CD4-positive, alpha-beta T cell treated with Interleukin-4 for 4 hours (primary cell): ENCODE measurements at places on chromosomes 6 and 20.

DNA sequence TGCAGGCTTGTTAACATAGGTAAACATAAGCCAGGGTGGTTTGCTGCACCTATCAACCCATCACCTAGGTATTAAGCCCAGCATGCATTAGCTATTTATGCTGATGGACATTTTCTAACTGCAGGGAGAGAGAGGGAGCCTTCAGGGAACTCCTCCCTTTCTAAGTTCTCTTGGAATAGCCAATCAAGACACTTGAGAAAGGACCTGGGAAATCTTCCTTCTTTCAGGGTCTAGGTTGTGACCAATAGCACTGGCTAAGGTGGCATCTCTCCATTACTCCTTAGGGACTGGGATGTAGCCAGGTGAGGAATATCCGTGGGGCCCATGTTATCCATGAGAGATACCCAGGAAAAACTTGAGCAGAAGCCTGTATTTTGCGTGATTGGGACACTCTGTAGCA is 849.6 kb upstream of the MAP3K7 start:
- DNase-seq: no peak

DNA sequence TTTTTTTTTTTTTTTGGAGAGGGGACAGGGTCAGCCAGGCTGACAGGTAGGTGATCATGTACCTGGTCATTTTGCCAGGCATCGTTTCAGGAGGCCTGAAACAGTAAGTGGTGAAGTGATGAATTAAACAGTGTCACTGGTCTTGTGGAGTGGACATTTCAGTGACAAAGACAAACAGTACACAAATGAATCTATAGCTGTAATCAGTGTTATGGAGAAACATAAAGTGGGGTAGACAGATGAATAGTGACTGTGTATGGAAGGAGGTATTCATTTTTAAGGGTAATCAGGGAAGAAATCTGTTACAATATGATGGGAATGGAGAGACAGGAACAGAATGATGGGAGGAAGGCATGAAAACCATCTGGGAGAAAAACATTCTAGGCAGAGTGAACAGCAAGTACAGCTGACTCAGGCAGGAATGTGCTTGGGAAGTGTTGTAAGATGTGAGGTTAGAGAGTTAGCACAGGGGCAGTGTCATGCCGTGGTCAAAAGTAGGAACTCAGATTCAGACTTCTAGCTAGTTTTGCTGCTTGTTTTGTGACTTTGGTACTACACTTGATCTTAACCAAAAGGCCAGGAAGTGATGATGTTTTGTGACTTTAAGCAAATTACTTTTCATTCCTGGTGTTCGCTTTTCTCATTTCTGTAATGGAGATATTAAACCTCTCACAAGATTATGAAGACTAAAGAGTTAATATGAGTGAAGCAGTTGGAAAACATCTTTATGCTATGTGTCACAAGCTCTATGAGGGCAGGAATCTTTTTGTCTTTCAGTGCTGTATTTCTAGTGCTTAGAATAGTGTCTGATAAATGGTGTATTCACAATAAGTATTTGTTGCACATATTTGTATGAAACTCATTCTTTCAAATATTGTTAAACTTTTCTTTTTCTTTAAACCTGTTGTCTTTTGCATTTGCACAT is 43.4 kb downstream of the QKI start:
- DNase-seq: peak; percentile 16

- no peak for DNase-seq
Observed at GRCh38 chr6:78502386-78502887, 364.9 kb upstream of the IRAK1BP1 start.

DNA sequence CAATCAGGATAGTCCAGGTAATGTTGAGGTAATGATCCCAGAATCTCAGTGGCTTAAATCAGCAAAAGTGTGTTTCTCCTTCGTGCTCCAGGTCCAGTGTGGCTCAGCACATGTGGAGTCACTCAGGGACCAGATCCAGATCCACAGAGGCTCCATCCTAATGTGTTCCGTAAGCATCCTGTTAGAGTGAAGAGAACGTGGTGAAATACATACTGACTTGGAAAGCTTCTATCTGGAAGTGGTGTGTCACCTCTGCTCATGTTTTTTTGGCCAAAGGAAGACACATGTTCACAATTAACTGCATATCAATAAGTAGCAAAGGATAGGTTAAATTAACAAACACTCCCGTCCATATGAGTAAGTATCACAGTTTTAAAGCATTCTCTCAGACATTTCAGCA is 26.8 kb upstream of the PREP start:
- no peak for DNase-seq

DNA sequence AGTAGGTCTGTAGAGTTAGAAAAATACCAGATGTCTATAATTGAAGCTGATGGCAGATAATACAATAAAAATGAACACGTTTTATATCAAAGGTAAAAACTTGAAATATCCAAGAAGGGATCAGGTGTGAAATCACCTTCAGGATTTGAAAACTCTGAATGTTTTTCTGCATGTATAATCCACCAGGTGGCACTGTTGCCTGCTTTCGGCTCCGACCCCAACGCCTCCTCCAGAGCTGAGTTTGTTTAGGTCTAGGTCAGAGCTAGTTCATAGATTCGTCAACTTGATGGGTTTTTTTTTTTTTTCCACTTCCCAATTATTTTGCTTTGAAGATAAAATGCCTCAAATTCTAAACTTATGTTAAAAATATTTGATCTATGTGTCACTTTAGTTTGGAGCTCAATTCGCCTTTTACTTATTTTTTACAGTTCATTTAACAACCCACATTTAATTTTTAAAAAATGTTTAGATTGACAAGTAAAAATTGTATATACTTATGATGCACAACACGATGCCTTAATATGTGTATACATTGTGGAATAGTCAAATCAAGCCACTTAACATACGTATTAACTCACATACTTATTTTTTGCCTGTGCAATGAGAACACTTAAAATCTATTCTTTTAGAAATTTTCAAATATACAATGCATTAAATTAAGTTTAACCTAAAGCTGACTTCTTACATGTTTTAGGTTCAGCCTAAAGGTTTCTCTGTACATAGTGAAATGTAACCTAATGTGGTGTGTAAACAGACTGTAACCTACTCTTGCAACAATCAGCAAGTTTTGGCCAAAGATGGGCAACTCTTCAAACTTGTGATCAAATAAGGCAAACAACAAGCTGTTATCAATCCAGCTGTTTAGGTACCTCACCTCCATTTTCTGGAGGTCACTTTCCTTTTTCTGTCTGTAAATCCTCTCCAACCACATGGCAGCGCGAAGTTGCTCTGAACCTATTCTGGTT is 39.4 kb upstream of the ENPP4 start:
- DNase-seq: peak; percentile 54

GRCh38 chr20:36497856-36498255 is 43.5 kb upstream of the MYL9 start:
- no peak for DNase-seq

DNA sequence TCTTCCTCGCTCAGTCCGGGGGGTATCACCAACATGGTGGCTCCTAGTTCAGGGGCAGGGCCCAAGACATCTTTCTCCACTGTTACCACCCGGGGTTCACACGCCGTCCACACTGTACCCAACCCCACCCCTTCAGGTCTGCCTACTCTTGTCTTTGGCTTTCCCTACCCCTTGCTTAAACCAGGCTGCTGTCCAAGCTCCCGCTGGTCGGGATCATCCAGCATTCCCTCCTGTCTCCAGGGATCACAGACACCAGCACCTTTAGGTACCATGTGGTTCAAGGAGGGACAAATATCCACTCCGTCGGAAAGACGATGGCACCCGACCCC is 395 bp downstream of the NELFE start:
- DNase-seq: no peak

DNA sequence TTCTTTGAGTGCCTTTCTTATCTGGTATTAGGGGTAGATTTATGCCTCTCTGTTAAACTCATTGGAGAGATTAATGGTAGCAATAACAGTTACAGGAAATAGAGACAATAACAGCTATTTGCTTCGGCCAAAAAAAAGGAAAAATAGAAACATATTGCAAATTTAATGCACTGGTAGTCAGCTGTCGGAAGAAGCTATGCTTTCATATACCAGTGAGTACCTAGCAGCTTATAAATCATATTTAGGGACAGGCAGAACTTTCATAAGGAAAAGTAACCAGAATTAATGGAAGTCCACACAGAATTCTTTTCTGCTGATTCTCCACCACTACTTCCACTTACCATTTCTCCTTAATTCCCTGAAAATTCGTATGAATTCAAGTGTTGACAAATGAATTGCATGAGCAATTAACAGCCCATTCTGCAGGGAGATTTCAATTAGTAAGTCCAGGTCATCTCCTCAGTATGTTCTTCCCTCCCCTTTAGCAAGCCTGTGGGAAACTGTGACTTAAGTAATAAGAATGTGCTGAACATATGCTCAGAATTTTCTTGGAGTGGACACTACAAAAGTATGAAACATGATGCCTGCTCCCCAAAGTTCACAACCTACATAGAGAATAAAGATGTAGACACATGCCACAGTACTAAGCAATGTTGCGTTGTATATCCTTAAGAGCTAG is 196.7 kb upstream of the KCNQ5 start:
- no peak for DNase-seq

DNA sequence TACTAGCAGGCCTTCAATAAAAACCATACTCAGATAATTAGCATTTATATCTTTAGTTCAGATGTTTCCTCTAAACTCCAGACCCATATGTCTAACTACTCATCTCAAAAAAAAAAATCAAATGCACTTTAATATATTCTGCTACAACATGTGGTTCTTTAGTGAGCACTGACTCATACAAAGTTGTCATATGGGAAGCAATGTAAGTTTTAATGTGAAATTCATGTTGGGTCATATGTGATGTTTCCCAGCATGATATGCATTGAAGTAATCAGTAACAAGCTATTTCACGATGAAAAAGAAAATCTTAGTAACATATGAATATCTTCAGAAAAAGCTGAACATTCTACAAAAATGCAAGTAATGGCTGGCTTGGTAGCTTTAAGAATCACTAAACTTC is 859.7 kb upstream of the ADGRB3 start:
- DNase-seq: no peak
